ENCODE measurements at places on chromosomes 16 and 17.

- peak; percentile 96 for DNase-seq
These were observed 772 bp downstream of the CHD3 start for GRCh38 chr17:7889166-7889955.

GRCh38 chr17:46027048-46027975, 28.3 kb downstream of the STH start:
- no peak for DNase-seq

GRCh38 chr16:58451945-58452401, 48.0 kb upstream of the NDRG4 start:
- peak; percentile 53 for DNase-seq

DNA sequence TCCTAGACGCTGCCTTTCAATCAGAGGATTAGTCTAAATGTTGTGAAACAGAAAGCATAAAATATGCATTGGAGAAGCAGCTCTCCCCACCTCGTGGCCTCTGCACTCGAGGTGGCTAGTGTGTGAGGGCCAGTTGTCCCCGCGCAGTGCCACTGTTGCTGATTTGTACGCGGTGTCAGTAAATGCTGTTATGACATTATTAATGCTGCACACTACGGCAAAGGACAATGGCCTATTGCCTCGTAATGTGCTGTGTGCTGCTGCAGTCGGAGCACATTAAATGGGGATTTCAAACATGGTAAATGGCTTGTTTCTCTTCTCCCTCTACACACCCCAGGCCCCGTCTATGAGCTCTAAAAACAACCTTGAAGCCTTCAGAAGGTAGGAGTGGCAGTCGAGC, 5.7 kb upstream of the MGAT5B start:
- DNase-seq, result no peak

DNA sequence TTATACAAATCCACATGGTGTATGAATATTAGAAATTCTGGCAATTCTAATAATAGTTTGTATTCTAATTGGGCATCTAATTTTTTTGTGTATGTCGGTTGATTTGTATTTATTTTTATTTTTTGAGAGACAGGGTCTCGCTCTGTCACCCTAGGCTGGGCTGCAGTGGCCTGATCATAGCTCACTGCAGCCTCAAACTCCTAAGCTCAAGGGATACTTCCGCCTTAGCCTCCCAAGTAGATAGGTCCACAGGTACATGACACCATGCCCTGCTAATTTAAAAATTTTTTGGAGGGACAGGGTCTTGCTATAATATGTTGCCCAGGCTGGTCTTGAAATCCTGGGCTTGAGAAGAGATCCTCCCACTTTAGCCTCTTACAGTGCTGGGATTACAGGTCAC, 104.6 kb downstream of the TRIM37 start:
- DNase-seq, result no peak

DNA sequence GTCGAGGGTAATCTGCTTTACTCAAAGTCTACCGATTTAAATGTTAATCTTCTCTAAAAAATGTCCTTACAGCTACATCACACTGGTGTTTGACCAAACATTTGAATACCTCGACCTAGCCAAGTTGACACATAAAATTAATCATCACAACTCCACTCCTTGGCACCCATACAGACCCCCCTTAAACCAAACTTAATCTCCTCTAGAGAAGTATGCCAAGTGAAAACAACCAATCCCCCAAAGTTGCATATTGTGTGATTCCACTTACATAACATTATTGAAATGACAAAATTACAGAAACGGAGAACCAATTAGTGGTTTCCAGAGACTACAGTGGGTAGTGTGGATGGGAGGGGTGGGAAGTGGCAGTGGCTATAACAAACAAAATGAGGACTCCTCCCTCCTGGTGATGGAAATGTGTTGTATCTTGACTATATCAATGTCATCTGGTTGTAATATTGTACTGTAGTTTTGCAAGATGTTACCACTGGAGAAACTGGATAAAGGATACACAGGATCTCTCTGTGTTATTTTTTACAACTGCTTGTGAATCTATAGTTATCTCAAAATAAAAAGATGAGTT, 39.4 kb downstream of the CAPNS2 start:
- no peak for DNase-seq

DNA sequence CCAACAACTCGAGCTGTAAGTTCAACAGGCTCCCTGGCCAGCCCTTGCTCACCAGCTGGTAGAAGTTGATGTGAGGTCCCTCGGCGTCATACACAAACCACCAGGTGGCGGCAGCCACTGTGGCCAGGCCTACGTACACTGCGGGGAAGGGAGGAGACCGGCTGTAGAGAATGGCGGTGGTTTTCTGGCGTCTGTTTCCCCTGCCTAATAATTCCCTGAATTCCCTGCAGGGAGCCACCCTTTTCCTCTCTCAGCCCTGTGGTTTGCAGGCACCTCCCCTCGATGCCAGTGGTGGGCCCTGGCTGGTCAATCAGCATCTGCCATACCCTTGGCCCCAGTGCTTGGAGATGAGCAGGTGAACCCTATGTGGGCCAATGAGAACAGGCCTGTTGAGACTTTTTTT, 18.9 kb upstream of the P2RX1 start:
- DNase-seq, result peak; percentile 58

- DNase-seq, result peak; percentile 41
These were observed 41.3 kb downstream of the ERCC4 start for GRCh38 chr16:13961099-13961811.

GRCh38 chr17:27756467-27757371, 43.6 kb downstream of the NOS2 start:
- peak; percentile 28 for DNase-seq

- no peak for DNase-seq
These were observed 850 bp downstream of the GINS3 start for GRCh38 chr16:58393138-58393504.

- DNase-seq, result no peak
These were observed 23.3 kb upstream of the HOXB13 start for GRCh38 chr17:48751733-48752398.

DNA sequence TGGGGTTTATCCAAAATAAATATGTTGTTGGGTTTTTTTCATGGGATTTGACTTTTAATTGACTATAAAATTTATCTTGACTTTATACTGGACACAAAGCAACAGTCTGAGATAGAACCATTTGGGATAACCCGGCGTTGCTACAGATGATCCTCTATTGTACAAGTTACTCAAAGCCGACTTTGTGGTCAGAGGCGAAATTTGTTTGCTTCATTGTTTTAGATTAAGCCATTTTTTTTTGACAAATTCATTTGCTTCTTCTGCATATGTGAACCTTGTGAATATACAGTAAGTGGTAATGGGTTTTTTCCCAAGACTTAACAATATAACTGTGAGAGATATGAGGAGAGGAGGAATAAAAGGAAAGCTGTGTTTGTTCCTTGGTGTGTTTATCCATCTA, 11.8 kb downstream of the MYO1D start:
- no peak for DNase-seq

DNA sequence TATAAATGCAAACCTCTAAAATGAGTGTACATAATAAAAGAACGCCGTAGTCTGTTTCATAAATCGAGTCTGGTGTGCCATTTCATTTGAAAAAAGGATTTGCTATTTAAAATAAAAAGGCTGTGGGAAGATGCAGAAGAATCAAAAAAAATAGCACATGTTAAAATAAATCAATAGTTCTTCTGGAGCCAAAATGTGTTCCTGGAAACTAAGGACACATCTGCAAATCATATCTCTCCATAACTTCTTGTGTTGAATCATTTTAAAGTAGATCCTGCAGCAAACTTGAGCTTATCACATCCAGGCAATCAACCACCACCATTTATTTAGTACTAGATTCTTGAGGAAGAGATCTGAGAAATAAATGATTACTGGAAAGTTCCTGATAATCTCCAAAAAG, 29.0 kb downstream of the XPO6 start:
- no peak for DNase-seq
